ENCODE measurements at places on chromosomes 5 and 9.

DNA sequence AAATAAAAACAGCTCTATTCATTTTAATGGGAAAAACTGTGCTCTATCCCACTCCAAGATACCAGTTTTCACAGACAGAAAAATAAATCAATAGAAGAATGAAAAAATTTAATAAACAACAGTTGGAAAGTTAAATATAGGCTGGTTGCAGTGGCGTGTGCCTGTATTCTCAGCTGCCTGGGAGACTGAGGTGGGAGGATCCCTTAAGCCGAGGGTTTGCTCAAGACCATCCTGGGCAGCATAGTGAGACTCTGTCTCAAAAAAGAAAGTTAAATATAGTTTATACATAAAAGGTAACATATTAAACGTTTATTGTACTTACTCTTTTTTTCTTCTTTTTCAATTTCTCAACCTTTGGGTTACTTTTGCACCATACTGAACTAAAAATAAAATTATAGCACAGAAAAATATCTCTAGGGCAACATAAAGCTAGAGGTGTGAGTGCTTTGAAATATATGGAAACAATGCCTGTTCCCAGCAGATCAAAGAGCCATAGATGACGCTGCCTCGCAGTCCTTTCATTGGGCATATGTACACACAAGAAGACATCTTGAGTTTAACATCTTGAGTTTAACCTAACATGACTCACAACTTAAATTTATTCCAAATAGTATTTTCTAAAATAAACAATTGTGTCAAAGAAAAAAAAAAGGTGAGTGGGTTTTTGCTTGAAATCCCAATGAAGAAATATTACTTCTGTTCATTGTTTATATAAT is 25.7 kb upstream of the KLF9 start:
- no peak for DNase-seq

- no peak for DNase-seq
Measured at GRCh38 chr9:133142684-133143622, 20.8 kb downstream of the GBGT1 start.

GRCh38 chr5:8005416-8005815 is 136.5 kb downstream of the MTRR start:
- DNase-seq, result no peak

DNA sequence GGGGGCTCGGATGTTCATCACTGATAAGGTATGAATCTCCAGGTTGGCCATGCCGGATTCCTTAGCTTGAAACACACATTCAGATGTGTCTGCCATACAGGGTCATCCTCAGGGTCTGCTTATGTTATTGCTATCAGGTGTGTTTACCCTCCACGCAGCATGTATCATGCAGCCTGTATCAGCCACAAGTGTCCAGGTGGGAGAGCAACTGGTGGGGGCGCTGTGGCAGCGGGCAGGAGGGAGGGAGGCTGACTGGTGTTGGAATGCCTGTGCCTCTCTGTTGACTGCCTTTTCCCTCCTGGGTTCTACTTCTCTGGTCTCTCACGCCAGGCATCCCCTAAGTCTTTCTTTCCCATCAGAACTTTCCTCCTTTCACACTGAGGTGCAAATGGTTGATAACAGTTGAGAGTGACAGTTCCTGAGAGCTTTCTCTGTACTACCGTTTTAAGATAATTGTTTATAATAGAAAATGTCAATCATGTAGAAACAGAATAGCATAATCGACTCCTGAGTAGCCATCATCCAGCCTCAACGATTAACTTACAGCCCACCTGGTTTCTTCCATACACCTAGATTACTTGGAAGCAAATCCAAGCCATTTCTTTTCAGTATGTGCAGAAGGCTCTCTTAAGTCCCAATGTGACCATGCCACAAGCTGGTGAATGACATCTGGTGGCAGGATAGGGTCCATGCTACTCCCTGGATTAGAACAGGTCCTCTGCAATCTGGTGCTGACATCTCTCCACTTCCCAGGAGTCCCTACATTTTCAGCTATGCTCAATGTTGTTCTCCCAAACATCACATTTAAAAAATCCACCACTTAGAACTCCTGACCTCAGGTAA is 86.6 kb downstream of the ACER2 start:
- no peak for DNase-seq

DNA sequence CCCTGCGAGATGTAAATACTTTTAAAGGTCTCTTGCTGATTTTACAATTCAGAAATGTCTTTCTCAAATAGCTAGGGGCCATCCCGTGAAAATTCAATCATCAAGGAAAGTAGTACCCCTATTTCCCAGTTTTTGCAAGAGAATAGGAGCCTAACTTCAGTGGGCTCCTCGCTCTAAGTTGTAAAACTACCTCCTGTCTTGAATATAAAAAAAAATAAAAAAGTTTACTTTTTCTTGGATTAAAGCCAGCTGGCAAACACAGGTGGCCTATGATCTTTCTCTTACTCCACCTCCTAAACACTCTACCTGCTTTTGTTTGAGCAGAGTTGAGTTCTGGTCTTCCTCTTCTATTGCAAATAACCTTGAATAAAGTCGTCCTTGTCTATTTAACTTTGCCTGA is 79.4 kb downstream of the SLCO4C1 start:
- no peak for DNase-seq

- DNase-seq, result no peak
Measured at GRCh38 chr5:2874099-2874498, 122.6 kb upstream of the IRX2 start.

- DNase-seq, result no peak
Measured at GRCh38 chr5:1540831-1541701, 17.3 kb upstream of the LPCAT1 start.

DNA sequence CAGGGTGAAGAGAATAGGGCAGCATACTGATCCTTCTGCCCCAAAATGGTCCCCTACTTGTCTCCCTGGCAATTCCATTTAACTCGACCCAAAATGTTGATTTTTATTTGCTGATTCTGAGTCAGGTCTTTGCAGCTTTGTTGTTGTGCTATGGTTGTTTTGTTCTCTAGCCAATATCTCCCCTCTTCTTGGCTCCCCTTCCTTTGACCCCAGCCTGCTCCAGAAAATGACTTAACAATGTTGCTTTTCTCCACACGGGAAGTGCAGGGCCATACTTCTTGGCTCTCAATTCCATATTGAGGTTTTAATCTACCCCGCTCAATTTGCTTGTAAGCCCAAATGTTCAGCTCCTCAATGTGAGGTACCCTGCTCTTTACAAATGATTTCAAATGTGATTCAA is 330.0 kb downstream of the RASEF start:
- DNase-seq, result no peak

GRCh38 chr5:180135967-180136629 is 64.5 kb upstream of the RNF130 start:
- no peak for DNase-seq

DNA sequence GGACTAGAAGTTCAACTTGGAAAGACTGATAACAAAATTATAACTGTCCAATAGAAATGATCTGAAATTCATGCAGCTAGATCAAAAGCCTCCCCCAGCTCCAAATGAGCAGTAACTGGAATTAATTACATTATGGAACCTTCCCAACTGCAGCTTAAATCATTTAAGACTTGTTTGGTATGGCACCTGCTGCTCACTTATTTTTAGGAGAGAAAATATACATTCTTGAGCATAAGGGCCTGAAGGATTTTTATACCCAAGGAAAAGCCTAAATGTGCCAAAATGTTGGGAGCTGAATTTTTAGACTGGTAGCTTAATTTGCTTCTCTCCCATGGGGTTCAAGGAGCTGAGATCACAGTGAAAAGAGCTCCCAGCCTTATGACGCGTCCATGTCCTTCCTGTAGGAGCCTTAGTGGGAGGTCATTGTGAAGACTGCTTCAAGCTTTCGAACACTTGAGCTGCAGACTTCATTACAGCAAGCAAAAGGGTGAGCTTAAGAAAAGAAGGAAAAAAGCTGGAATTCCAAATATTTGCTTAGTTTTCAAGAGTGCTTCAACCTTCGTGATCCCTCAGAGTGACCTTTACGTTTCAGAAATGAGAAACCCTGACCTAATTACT is 276.0 kb downstream of the DMAC1 start:
- no peak for DNase-seq

DNA sequence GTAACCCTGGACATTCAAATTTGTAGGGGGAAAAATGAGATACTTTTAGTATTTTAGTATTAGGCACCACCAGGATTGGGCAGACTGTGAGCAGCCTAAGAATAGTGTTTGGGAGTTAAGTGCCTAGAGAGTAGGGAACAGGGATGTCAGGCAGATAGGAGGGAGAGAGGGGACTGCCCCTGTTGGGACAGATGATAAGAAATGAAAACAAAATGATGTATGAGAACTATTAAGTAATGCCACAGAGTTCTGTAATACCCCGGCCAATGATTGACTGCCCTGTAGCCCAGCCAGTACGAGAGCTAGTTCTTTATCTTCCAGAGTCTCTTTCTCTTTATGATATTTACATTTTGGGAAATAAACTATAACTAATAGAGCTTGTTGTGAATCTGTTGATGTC is 24.4 kb downstream of the ARHGAP26 start:
- no peak for DNase-seq

DNA sequence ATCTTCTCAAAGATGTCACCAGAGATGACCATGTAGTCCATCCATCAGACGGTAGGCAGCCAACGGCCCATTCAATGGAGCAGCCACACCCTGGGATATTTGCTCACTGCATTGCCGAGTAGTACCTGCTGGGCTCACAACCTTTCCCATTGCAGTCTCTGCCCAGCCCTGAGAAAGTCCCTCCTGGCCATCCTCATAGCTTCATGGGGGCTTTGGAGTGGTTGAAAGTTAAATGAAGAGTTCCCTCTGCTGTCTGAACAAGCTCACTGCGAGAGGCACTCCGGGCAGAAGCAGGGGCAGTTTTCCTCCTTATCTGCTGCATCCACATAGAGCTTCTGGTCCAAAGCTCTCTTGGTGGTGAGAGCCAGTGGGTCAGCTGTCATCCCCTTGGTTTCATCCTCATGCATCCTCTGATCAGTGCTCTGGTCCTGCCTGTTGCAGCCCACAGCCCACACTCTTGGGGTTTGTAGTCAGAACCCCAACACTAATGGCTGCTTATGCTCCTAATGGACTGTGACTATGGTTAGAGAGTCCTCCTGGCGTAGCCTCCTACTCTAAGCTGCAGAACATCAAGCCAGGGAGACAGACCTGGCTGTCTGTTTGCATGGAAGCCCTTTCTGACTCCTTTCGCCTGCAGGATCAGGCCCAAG is 23.3 kb downstream of the TNFSF8 start:
- no peak for DNase-seq

- no peak for DNase-seq
Measured at GRCh38 chr5:84783003-84783402, 398.3 kb upstream of the EDIL3 start.

- no peak for DNase-seq
Measured at GRCh38 chr5:151509231-151509630, 61.8 kb downstream of the SLC36A1 start.

DNA sequence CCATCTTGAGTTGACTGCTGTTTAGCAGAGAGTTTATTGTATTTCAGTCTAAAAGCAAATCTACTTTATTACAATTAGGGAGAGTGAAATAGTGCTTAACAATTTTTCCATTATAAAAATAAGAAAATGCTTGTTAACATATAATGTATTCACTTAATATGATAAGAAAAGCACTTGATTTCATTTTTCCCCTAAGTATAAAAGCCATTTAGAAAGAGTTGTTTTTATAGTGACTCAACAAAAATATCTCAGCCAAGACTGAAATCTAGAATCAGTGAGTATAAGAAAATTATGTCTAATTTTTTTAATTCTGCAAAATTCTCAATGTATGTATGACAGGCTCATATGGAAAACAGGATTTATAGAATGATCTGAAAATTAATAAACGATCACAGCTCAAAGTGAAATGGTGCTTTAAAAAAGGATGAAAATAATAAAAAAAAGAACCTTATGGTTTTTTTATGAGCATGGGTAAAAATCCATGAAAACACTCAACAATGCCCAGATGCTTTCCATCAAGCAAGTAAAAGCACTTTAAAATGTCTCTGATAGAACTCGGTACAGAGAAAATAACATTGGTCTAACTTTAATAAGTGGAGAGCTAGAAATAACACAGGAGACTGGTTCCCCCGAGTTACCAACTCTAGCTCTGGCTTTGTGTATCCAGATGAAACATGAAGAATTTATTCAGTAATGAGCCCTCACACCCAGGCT is 1057.8 kb upstream of the WWC1 start:
- no peak for DNase-seq

DNA sequence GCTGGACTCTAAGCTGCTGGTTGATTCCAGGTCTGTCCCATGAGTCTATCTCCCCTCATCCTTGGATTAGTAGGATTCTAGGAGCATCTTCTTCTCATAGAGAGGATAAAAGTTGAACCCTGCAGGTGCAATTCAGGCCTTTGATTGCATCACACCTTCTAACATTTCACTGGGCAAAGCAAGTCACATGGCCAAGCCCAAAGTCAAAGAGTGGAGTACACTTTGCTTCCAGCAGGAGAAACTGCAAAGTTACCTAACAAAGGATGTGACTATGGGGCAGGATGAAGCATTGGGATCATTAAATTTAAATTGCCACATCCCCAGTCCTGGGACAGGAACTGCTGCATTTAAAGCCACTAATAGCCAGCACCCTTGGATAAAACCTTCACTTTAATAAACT is 51.0 kb upstream of the EGFLAM start:
- DNase-seq, result no peak

DNA sequence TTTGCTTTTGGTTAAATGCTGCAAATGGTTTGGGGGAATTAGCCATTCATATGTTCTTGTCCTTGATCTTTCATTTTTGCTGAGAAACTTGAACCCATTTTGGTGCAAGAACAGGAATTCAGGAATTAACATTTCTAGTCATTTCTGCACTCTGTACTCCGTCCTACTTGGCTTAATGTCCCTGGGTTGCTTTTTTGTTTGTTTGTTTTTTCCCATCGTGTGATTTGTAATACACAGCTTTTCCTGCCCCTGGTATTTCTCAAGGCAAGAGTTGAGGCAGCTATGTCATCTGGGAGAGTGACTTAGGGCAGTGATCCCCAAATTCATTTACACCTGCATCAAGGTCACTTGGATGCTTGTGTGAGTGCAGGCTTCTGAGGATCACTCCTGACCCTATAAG is 71.3 kb downstream of the IQGAP2 start:
- DNase-seq, result no peak

GRCh38 chr5:172377856-172378255 is 76.5 kb downstream of the SH3PXD2B start:
- no peak for DNase-seq

DNA sequence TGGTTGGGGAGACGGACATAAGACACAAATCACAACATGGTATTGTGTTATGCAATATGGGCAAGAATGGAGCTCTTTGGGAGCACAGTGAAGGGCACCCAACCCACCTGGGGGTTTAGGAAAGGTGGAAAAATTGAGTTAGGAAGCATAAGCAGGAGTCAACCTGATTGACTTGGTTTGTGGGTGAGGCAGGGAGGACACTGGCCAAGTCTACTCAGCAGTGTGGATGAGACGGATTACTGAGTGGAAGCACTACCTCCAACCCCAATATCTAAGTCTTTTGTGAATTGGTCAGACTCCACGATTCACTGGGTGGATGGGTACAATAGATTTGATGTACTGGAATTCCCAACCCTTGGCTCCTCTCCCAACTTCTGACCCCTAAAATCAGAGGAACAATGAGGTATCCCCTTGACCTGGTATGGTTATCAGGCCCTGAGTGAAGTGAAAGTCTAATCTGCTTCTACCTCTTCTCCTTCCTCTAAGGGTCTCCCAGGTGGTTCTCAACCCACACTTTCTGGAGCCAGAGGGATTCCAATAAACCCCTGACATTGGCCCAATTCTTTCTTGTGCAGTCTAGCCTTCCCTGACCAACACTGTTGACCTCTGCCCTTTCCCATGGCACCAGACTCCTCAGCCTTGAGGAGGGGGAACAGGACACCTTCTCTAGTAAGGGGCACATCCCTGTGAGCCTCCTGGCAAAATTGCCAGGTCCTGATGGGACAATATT is 5.2 kb downstream of the EGR1 start:
- DNase-seq, result no peak

Data from Right ventricle myocardium inferior (tissue), 1 donor.